Muscle of leg (tissue), 16 donors: ENCODE measurements at places on chromosomes 6 and 20.

- DNase-seq, result no peak
These were observed 110.0 kb downstream of the SAMD5 start for GRCh38 chr6:147618457-147618856.

DNA sequence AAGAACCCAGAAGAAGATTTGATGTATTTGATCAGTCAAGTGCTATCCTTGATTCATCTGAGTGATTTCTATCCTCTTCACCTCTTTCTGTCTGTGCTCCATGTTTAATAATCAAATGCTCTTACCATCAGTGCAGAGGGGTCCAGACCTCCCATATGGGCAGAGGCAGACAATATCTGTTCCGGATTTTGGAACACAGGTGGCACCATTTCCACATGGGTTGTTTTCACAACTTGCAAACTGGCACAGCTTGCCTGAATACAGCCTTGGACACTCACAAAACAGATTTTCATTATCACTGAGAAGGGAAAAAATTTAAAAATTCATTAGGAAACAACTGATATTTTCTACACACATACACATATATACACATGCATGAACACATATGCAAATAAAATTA is 228.5 kb downstream of the PHF3 start:
- no peak for DNase-seq

GRCh38 chr6:61745994-61746393 is 540.0 kb downstream of the KHDRBS2 start:
- DNase-seq, result no peak

DNA sequence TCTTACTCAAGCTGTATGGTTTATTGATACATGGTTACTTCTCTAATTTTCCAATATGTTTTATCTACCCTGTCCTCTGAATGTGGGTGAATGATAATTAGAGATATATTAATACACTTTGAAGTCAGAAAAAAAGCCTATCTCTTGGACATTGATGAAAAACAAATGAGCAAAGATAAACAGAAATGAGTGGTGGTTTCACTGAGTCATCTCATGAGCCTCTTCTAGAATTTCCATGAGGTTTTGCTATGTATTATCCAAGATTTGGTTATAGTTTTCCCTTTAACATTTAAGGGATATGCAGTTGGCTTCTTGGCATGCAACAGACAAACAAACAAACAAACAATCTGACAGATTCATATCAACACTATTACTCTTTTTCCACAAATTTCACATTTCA is 586.8 kb downstream of the RFPL4B start:
- no peak for DNase-seq

DNA sequence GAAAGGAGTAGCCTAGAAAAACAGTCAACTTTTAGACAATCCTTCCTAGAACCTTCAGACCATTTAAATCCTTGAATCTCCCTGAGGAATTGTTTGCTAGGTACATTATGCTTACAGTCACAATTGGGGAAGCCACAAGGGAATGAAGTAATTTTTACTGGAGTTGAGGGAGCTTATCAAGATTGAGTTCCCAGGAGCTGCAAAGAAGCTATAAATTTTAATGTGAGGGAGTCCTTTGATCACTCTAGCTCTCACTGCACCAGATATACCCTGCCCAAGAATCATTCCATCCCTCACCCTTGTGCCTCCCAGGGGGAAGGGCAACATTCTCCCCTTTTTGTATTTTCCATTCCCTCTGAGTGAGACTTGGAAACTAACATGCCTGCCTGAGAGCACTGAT is 12.3 kb upstream of the ZNF165 start:
- no peak for DNase-seq

DNA sequence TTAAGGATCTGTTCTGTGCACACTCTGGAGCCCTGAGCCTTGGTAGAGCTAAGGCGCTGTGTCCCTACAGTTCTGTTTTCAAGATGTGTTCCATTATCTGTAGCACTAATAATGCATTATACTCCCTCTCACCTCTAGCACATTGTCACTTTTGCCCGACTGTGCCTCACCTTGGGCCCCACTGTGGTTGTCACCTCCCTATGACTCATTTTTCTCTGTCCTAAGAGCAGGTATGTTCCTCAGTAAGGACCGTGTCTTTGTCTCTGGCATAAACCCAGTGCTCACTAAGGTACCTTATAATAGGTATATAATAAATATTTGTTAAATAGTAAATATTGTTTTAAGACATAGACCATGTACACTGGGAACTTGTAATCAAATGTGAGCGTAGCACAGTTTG is 942.5 kb upstream of the CITED2 start:
- DNase-seq, result no peak

DNA sequence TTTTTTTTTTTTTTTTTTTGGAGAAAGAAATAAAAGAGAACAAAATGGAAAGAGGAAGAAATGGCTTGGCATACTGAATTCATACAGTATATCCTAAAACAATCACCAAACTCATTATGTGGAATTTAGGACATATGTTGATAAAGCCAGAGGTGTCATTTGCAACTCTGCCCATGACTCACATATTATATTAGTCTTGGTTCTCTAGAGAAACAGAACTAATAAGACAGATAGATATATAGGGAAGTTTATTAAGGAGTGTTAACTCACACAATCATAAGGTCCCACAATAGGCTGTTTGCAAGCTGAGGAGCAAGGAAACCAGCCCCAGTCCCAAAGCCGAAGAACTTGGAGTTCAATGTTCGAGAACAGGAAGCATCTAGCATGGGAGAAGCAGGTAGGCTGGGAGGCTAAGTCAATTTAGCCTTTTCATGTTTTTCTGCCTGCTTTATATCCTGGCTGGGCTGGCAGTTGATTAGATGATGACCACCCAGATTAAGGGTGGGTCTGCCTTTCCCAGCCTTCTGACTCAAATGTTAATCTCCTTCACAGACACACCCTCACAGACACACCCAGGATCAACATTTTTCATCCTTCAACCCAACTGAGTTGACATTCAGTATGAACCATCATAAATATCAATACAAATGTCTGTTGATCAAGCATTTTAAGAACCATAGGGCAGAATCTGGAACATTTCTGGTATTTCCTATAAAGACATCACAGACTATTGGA is 102.3 kb downstream of the UBE3D start:
- DNase-seq, result no peak

DNA sequence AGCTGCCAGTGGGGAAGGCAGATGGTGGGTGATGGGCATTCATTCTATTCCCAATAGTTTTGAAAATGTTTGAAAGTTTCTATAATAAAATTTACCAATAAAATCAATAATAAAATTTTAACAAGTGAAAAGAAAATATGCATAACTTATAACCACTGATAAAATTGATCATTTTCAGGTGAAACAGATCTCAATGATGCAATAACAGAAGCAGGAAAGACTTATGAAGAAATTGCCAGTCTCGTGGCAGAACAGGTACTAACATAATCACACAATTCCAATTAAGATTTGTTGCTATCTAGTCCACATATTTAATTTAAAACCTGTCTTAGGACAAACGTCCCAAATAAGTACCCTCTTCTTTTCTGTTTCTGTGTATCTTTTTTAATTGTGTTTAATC is 45.9 kb upstream of the SYNJ2 start:
- no peak for DNase-seq

DNA sequence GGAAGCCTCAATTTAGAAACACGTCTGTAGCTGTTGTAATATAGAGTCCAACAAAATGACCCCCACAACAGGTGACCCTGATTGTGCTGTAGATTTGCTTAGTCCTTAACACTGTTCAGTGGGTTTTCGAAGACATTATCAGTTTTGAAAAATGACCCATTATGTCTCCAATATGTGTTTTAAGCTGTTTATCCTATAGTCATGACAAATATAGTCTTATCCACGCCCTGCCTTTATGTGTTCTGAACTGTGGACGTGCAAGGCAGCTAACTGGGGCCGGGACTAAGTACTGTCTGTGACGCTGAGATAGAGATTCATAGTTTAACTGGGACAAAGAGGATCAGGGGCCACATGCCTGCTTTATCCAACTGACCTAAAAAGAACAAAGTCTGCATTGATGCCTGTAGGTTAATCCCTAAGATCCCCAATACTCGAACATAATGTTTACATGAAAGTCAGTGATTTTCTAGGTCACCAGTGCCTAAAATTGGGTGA is 192.4 kb downstream of the CD83 start:
- no peak for DNase-seq

GRCh38 chr6:82362878-82363427 is 664 bp upstream of the TPBG start:
- peak; percentile 95 for DNase-seq

DNA sequence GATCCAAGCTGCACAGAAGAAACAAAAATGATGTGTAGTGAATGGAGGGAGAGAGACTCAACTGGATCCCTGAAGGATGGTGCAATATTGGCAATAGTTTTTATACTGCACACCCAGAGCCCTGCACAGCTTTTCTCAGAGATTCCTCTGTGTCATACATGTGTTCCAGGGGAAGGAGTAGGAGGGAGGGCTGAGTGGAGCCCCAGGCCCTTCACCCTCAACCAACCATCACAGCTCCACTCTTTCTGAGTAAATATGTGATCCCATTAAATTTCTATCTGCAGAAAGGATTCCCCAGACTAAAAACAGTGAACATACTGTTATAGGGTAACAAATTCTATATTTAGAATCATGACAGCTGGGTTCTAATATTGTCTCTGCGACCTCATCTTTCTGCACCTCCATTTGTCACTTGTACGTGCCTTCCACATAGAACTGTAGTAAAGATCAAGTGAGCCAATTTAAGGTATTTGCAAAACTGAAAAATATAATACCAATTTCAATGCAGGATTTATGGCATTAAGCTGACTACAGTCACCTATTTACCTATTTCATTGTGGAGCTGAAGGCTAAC is 421.4 kb upstream of the NRSN1 start:
- peak; percentile 45 for DNase-seq

DNA sequence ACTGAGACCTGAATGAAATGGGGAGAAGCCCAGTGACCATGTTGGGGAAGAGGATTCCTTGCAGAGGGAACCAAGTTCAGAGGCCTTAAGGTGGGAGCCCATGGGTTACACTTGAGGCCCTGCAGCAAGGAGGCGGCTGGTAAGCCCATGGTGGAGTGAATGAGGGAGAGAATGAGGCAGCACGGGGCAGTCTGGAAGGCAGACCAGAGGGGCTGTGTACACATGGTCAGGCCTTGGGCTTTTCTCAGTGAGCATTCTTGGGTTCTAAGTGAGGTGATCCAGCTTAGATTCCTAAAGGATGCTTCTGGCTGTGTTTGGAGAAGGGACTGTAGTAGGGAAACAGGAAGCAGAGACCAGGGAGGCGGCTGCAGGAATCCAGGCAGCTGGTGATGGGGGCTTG is 19.0 kb downstream of the RNF114 start:
- no peak for DNase-seq

GRCh38 chr6:135025775-135026174 is 28.8 kb downstream of the HBS1L start:
- DNase-seq, result no peak

DNA sequence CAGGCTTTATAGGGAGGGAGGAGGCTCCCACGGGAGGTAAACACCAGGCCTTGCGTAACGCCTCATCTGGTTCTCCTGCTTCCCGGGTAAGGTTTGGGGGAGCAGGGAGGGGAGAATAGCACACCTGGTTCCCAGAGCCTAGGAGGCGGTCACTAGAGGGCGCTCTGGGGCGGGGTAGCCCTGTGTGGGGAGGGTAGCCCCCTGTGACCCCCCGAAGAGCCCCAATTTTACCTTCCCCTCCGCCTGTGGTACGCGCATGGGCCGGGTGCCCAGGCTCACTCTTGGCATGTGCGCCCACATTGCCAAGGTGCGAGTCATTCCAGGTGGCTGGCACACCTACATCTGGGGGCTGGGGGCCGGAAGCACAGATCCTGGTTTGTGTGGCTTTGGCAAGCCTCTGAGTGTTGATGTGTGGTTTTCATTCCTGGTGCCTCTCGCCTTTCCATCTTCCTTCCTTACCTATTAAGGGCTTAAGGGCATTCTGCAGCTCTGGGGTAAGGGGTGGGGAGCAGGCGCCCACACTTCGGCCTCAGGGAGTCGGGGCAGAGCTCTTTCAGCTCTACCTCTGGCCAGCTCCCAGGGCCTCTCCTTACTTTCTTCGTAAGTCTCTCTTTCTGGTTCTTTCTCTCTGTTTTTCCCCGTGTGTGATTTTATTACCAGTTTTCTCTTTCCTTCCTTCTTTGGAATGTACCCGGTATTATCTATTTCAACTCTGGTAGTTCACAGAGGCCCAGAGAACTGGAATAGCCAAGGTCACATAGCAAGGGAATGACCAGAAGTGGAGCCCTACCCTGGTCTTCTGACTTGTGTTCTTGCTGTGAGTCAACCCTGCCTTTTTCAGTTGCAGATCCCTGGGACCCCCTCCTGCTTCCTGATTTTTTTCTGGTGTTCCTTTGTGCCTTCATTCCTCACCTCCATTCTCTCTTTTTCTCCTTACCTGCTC is 492 bp upstream of the RNF39 start:
- no peak for DNase-seq

- no peak for DNase-seq
These were observed 15.6 kb upstream of the NOL4L start for GRCh38 chr20:32600681-32601237.
